Activated CD8-positive, alpha-beta memory T cell treated with anti-CD3 and anti-CD28 coated beads for 4 hours (primary cell): ENCODE measurements at places on chromosomes 13 and 19.

- DNase-seq: no peak
Measured at GRCh38 chr13:79792716-79793115, 311.8 kb downstream of the NDFIP2 start.

GRCh38 chr13:33940256-33940655, 122.3 kb downstream of the RFC3 start:
- DNase-seq: no peak

DNA sequence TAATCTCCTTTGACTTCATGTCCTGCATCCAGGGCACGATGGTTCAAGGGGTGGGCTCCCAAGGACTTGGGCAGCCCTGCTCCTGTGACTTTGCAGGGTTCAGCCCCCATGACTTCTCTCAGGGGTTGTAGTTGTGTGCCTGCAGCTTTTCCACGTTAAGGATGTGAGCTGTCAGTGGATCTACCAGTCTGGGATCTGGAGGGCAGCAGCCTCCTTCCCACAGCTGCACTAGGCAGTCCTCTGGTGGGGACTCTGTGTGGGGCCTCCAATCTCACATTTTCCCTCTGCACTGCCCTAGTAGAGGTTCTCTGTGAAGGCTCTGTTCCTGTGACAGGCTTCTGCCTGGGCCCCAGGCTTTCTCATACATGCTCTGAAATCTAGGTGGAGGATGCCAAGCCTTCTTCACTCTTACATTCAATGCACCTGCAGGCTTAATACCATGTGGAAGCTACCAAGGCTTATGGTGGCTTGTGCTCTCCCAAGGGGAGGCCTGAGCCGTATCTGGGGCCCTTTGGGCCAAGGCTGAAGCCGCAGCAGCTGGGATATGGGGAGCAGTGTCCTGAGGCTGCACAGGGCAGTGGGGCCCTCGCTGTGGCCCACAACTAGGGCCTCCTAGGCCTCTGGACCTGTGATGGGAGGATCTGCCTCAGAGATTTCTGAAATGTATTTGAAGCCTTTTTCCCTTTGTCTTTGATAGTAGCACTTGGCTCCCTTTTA, 39.3 kb upstream of the ERICH6B start:
- DNase-seq: no peak

DNA sequence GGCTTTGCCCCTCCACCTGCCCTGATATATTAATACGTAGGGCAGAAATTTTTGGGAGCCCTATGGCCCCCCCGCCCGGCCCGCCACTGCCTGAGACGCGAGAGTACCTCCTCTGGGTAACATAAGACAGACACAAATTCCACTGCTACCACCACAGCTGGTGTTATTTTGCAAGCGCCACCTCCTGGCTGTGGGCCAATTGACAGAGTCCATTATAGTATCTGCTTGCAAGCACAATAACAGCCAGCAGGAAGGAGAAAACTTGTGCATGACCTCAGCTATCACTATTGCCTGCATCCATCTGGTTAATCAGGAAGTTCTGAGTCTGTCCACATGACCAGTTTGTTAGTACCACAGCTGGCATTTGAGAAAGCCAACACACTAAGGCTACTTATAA, 25.3 kb upstream of the OR10H2 start:
- no peak for DNase-seq

DNA sequence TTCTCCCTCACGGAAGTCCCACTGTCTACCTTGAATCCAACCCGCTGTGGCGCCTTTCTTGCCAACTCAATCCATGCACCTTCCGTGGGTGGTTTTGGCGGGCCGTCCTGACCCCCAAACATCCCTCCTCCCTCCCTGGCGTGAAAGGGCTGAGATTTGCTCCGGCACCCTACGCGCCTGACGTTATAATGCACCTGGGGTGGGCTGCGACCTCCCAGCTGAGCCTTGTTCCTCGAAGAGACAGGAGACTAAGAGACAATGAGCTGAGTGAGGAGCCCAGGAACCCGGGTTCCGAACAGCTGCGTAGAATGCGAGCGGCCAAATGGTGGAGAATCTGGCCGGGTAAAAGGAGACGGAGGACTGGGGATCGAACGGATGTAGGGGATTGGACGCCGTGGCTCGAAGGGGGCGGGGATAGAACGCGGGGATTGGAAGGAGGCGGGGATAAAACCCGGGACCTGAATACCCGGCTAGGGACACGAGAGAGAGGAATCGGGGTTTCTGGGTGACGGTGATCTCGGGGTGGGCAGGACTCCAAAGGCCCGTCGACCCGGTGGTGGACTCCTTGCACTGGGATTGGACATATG, at the start of gene CPT1C:
CPT1C (plus strand) TSS at position 461 of the 587 bp plus-strand sequence. CDS start 1,137 bp downstream, outside the sequence.
- DNase-seq: no peak

DNA sequence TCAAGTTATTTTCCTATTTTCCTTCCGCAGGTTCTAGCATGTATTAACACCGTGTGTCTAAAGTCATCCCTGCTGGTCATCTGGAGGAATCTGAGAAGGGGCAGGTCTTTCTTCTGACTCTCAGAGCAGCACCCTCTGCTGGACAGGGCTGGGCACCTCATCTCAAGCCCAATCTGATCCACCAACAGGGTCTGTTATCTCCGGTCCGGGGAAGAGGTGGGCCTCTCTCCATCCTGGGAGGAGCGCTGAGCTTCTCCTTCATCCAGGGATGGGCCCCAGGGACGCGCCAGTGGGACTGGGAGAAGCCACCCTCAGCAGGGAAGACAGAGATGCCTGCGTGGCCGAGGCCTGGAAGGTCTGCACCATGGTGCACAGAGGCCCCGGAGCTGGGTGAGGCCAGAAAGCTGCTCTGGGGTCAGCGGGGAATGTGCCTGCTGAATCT, 26.0 kb upstream of the ZNF331 start:
- peak; percentile 9 for DNase-seq

- DNase-seq: no peak
Measured at GRCh38 chr13:99078017-99078771, 100.3 kb upstream of the DOCK9 start.

DNA sequence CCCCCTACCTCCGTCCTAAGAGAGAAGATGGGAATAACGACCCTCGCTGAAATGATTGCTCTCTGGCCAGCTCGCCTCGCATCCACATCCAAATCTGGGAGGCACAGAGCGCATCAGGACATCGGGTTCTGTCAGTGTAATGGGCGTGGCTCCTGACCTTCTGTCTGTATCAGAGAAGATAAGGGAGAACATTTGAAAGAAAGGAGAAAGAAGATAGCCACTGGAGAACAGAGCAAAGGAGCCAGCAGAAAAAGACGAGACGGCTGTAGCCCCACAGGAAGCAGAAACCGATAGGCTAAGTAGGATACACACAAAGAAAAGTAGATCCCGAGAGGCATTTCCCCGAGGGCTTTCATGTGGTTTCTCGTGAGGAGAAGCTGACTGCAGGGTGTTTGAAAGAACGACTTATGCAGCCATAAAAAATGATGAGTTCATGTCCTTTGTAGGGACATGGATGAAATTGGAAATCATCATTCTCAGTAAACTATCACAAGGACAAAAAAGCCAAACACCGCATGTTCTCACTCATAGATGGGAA, 14.0 kb upstream of the GJB2 start:
- DNase-seq: no peak

DNA sequence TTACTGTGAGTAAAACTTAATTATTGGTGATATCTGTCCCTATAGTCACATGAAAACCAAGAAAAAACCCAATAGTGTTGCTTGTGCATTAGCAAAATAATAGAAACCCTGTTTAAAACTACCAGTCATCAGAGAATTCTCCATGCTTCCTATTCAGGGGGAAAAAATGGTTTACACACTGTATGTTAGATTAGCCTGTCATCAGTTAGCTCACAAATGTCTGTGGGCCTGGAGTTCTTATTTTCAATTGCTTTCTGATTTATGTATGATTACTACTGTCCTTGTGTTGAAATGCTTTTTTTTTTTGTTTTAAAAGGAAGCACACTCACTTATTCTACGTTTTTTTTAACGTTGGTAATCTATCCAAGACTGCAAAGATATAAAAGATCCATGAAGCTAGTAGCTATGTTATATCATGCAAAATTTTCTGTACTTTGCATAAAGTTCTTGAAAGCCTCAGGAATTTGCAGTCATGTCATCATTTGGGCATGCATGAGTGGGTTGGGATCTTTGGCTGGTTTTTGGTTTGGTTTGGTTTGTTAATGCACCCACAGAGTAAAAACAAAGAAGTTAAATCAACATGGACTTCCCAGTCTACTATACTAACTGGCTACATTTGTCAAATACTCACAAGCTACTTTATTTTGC, 25.9 kb downstream of the RXFP2 start:
- no peak for DNase-seq

GRCh38 chr13:72638059-72638815, 89.2 kb downstream of the MZT1 start:
- DNase-seq: no peak

DNA sequence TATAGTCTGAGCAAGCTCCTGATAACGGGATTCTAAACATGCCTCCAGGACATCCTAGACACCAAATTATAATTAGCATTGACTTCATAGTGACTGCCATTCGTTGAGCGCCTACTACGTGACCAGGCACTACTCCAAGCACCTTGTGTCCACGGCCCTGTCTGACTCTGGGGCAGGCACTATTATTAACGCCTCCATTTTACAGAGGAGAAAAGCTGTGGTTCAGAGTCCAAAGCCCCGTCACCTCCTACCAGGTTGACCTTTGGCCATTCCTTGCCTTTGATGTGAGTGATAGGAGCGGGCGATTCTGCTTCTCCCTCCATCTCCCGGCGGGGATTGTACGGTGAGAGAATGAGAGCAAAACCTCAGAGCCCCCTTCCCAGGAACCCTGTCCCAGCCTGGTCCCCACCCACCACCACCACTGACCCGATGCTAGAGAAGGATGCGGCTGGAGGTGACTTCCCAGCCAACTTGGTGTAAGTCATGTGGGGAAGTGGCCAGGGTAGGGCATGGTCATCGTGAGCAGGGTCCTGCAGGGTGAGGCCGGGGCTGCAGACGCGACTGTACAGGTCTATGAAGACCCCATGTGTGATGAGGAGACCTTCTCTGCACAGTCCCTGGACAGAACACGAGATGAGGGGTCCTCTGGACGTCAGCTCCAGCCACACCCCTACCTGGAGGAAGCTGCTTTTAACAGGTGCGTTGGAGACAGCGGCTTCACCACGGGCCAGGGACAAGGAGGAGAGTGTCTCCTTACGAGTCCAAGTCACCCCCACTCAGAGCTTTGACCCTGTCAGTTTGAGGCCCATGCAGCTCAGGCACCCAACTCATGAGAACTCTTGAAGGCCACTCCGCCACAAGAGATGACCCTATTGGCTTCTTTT, at the start of gene IGSF23:
IGSF23 (plus strand) TSS at position 269 of the 884 bp plus-strand sequence; CDS start at position 352, 83 bp downstream.
- no peak for DNase-seq
